ENCODE measurements at places on chromosomes 6 and 20. TPM values are rescaled to one million over a fixed set of nuclear protein-coding genes. Genes with fewer than 3 reads are reported as not detected.

- H3K27ac ChIP-seq: no peak overlapping the region
- no peaks in the 10 kb centered on the region for H3K4me1 ChIP-seq
- no peak for DNase-seq
- no peak overlapping the region for H3K4me3 ChIP-seq
These were observed 27.1 kb downstream of the COL20A1 start for GRCh38 chr20:63320041-63320511.

Gene OR2J3
- not detected for total RNA-seq

- peaks cover 22% of the 10 kb centered on the region for H3K4me1 ChIP-seq
- H3K27ac ChIP-seq: no peak overlapping the region
- no peak for DNase-seq
- no peaks in the 10 kb centered on the region for H3K27me3 ChIP-seq
- no peak overlapping the region for H3K4me3 ChIP-seq
- H3K36me3 ChIP-seq: no peaks in the 10 kb centered on the region
These were observed 58.0 kb downstream of the LRRC1 start for GRCh38 chr6:53852805-53853204.

- peaks cover 26% of the 10 kb centered on the region for H3K27me3 ChIP-seq
- no peak overlapping the region for H3K4me3 ChIP-seq
- H3K4me1 ChIP-seq: peaks cover 4% of the 10 kb centered on the region
- no peak overlapping the region for H3K27ac ChIP-seq
- H3K36me3 ChIP-seq: no peaks in the 10 kb centered on the region
- DNase-seq: no peak
These were observed 51.6 kb upstream of the OGFRL1 start for GRCh38 chr6:71236926-71237434.

Gene TBXT
- not detected for total RNA-seq

GRCh38 chr6:44051515-44051914 lies 75.7 kb downstream of the MRPL14 start:
- no peak overlapping the region for H3K4me3 ChIP-seq
- H3K27me3 ChIP-seq: peaks cover 6% of the 10 kb centered on the region
- no peak overlapping the region for H3K27ac ChIP-seq
- DNase-seq: no peak
- no peaks in the 10 kb centered on the region for H3K36me3 ChIP-seq
- H3K4me1 ChIP-seq: peaks cover 8% of the 10 kb centered on the region

Gene HSPA12B
- not detected for total RNA-seq

- no peak overlapping the region for H3K4me3 ChIP-seq
- H3K27me3 ChIP-seq: peaks cover 21% of the 10 kb centered on the region
- no peaks in the 10 kb centered on the region for H3K36me3 ChIP-seq
These were observed 200.9 kb downstream of the NFATC2 start for GRCh38 chr20:51341581-51341980.

Measured in activated T-cell treated with anti-CD3 and anti-CD28 coated beads, Interleukin-2, amount 50 U/mL, for 72 hours (primary cell).